GM12878 (cell line): ENCODE measurements at places on chromosomes 12 and 14. TPM values are rescaled to one million over a fixed set of nuclear protein-coding genes. Genes with fewer than 3 reads are reported as not detected.

Gene SYCP3
- total RNA-seq = 0.05 and 0.28 TPM in 2 replicates

Gene KLRC3
- total RNA-seq = not detected in 2 replicates

Gene PTPRQ
- total RNA-seq = not detected in 2 replicates

Gene TBX5
- total RNA-seq = not detected in 2 replicates

Gene RND1
- 3.8 and 4.2 TPM in 2 replicates for total RNA-seq

DNA sequence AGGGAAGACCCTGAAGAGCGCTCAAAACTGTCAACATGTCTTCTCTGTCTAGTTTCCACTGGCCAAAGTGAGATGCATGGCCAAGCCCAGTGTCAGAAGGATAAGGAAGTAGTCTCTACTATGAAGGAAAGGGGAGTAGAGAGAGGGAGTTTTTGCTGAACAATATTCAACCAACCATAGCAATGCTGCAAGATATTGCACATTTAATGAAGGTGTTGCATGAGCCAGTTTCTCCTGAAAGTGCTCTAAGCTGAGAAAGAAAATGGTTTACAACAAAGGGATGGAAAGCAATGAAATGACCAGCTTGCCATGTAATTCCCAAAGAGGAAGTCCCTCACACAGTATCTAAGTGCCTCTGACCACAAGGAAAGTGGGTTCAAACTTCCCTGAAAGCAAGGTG lies 40.0 kb upstream of the NID2 start:
- no peak for DNase-seq

DNA sequence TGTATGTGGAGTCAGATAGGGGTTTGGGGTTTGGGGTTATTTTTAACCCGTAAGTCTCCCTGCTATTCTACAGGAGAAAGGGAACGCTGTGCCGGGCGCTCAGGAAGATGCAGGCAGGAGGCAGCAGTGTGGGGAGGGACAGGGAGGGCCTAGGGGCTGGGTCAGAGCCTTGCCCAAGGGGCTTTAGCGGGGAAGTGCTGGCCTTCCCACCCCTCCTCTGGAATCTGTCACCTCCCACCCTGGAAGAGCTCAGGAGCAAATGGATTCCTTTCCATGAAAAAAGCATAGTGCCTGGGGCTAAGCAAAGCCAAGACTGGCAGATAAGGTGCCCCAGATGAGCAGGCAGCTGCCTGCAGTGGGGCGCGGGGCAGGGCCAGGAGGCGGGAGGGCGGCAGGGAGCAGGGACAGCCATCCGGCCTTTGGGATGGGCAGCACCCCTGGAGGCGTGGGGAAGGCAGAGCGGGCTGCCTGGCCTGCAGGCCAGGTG lies 7.3 kb upstream of the INF2 start:
- no peak for DNase-seq

DNA sequence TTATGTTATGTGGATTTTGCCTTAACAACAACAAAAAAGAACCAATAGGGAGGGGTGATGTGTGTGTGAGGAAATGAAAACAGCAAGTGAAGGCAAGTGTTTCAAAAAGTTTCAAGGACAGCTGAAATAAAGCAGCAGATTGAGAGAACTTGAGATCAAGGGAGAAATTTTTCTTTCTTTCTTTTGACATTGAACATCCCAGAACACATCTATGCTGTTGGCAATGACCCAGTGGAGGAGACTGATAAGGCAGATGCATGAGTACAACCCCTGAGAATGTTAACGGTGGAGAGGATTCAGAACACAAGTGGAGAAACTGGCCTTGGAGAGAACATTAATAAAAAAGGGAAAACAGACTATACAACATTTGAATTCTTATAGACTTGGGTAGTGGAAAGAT lies 2.9 kb downstream of the LLPH start:
- DNase-seq = no peak

DNA sequence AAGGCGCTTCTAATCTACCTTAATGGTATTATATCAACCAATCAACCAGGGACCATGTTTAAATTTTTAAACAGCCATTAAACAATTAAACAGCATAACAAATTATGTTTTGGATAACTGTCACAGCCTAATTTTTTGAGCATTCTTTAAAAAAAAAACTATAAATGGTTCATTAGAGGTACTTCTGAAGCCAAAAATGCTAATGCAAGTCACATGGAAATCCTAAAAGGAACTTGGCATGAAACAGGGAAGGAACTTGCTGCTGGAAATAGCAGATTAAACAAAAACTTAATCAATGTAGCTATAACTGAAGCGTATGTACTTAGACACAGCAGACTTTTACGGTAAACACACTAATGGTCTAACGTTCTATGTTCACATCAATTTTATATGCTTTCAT lies 190.2 kb upstream of the BTG1 start:
- DNase-seq = no peak

- DNase-seq = no peak
Measured at GRCh38 chr14:75070383-75070782, 942 bp downstream of the ZC2HC1C start.

DNA sequence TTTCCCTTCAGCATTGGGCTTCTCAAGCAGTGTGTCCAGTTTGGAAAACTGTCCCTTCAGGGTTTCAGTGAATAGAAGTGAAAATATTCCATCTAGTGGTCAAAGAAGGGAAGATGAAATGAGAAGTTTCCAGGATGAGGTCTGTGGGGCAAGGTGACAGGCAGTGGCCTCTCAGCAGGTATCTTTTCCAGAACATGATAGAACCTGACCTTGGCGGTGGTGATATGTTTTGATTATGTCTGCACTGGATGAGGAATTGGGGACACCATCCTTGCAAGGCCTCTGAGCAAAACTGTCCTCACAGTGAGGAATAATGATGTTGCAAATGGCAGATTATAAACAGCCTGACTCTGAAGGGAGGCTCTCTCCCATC lies 4.7 kb downstream of the GPX2 start:
- no peak for DNase-seq

GRCh38 chr14:101132588-101132987 lies 229.1 kb upstream of the RTL1 start:
- DNase-seq = no peak

GRCh38 chr14:61406675-61407074 lies 85.3 kb downstream of the PRKCH start:
- no peak for DNase-seq

DNA sequence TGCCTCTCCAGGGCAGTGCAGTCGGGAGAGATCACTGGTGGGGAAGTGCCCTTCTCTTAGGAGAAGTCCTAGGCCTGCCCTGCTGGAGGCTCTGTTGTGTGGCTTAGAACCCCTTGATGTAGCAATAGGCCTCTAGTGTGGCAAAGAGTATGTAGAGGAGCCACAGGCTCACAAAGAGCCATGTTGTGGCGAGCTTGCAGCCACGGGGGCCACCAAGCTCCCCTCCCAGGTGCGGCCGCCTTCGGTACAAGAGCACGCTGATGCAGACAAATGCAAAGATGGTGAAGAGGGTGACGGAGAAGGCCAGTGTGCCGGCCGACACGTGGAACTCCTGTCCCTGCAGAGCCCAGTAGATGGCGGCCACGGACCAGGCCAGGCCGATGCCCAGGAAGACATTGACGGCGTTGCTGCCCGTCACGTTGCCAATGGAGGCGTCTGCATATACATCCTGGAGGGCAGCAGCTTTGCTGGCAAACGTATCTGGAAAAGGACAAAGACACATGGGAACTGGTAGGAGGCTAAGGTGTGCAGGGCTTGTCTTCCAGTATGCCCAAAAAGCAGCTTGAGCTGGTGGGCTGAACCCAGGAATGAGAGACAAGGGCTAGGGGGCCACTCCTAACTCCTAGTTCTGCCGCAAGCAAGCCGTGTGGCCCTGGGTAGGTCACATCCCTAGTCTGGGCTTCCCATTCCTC lies 142.8 kb downstream of the SLC8A3 start:
- no peak for DNase-seq

GRCh38 chr12:34210689-34211530 lies 188.6 kb downstream of the ALG10 start:
- DNase-seq = no peak
